Hair follicle dermal papilla cell (primary cell): ENCODE measurements at places on chromosomes 3 and 15. TPM values are rescaled to one million over a fixed set of nuclear protein-coding genes. Genes with fewer than 3 reads are reported as not detected.

The PRC1 gene
- 19.3 and 21.1 TPM in 2 replicates for total RNA-seq

The ROPN1 gene
- total RNA-seq, result not detected in 2 replicates

The FRMD4B gene
- 1.1 and 4.0 TPM in 2 replicates for total RNA-seq

The CLEC3B gene
- total RNA-seq, result 8.5 and 9.9 TPM in 2 replicates

The CHRFAM7A gene
- total RNA-seq, result 0.32 and 2.2 TPM in 2 replicates

The ADAMTS17 gene
- 0.16 and 0.24 TPM in 2 replicates for total RNA-seq
